ENCODE measurements at places on chromosomes 7 and 10.

DNA sequence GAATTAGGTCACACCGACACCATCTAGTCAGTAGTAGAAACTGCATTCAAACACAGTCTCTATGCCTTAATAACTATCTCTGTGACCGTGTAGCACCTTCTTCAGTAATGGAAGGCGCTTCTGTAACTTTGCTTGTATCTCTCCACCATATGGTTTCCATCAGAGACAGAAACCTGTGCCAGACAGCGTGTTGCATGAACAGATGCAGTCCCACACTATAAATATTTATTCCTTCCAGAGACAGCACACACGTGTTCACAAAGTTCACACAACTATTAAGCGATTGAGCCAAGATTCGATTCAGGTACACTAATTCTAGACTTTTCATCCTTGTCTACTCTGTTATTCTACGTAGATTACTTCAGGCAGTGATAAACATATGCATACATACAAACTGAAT, 873.9 kb upstream of the MBL2 start:
- no peak for DNase-seq

DNA sequence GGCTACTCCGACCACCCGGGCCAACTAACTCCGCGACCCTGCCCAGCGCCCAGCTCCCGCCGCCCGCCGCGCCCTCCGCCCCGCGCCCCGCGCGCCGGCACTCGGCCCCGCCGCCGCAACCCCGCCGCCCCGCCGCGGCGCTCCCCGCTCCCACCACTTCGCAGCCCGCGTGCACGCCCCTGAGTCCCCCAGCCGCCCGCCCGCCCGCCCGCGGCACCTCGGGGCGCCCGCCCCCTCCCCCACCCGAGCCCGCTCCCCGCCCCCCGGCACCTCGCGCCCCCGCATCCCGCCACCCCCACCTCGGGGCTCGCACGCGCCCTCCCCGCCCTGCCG, 598 bp downstream of the JAZF1 start:
- no peak for DNase-seq

- no peak for DNase-seq
Observed at GRCh38 chr10:60338786-60339185, 50.9 kb downstream of the ANK3 start.

DNA sequence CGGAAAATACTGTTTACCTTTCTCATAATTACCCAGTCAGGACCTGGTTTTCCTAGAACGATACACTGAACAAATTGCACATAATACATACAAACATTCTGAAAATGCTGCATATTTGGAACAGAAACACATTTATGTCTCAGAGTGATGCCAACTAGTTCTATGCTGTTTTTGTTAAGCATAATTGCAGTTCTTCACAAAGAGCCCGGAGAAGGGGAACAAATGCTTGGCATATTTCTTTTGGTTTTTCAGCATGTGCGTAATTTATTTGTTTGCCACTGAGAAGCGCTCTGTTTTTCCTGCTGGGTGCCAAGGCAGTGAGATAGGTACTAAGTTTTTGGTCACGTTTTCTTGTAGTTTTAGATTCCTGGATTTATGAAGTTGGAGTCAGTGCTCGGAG, 181.0 kb upstream of the MDFIC start:
- no peak for DNase-seq

DNA sequence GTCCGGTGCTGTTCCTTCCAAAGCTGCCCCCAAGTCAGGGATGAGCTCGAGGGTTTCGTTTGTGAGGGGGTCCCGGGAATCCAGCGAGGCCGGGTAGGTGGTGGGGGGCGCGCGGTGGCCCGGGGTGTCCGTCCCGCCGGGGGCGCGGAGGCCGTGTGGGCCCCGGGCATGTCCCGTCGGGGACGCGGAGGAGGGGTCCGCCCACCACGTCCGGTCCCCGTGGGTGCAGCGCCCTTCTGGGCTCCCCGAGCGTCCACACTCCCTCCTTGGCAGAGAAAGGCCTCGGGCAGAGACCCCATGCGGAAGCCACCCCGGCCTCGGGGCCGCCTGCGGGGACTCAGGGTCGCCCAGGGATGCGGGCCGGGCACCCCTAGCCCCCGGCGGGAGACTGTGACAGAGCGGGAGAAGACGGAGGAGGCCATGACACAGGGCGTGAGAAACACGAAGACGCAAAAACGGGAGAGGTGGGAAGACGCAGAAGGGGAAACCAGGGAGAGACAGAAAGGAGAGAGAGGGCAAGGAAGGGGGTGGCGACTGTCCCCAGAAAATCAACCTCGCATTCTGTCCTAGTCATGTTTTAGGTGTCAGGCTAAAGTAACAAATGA, 640 bp upstream of the ZNF425 start:
- no peak for DNase-seq

GRCh38 chr10:8369666-8370065, 315.2 kb downstream of the GATA3 start:
- no peak for DNase-seq

- no peak for DNase-seq
Observed at GRCh38 chr10:103793920-103794883, 61.2 kb downstream of the SH3PXD2A start.

GRCh38 chr7:106419455-106420182, 134.8 kb upstream of the NAMPT start:
- no peak for DNase-seq

DNA sequence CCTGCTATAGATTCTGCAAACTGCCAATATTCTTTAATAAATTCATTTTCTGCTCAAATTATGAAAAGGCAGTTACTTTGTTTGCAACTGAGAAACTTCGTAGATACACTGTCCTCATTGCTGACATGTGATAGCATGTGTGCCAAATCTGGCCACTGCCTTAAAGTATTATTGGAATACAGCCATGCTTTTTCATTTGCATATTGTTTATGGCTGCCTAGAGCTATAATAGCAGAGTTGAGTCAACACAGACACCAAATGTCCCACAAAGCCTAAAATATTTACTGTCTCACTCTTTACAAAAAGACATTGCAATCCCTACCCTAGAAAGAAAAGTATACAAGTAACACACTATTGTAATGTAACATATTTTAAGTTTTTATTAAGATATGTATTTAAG, 647.4 kb downstream of the XPNPEP1 start:
- no peak for DNase-seq

GRCh38 chr10:110901954-110902819, 16.8 kb downstream of the BBIP1 start:
- DNase-seq = no peak

DNA sequence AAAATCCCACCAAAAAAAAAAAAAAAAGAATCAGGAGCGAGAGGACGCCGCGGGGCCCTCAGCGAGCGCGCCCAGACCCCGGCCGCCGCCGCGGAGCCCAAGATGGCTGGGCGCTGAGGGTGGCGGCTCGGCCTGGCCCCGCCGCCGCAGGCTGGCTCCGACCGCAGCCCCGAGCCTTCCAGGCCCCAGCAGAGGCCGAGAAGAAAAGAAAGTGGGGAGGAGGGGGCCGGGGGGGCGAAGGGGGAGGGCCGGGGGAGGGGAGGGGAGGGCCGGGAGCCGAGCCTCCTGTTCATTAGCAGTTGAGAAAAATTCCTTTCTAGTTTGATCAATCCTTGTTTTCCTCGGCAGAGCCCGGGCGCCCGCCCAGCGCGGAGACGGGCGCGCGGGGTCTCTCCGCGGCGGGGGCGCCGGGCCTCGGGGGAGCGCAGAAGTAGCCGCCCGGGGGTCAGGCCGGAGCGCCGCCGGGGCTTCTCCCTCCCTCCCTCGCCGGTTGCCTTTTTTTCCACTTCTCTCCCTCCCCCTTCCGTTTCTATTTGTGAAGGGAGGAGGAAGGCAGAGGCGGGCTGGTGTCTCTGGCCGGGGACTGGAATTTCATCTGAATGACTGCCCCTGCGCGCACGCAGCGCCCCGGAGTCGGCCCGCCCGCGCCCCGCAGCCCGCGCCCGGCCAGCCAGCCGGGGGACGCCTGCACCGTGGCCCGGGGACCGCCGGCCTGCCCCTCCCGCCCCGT, 778 bp upstream of the TRIM8 start:
- DNase-seq = peak; percentile 67

DNA sequence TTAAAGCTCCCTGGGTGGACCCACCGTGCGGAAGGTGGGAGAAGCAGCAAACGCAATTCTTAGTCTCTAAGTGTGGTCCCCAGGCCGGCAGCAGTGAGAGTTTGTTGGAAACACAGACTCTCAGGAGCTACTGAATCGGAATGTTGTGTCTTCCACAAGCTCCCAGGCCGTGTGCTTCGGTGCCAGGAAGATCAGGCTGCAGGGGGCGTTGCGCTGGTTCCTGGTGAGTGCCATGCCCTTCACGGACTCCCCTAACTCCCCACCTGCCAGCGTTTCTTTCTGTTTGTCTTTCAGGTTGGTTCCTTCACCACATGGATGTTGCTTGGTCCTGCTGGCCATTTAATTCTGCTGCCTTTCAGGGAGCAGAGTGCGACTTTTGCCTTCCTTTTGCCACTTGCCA, 91.2 kb upstream of the PITRM1 start:
- DNase-seq = no peak

DNA sequence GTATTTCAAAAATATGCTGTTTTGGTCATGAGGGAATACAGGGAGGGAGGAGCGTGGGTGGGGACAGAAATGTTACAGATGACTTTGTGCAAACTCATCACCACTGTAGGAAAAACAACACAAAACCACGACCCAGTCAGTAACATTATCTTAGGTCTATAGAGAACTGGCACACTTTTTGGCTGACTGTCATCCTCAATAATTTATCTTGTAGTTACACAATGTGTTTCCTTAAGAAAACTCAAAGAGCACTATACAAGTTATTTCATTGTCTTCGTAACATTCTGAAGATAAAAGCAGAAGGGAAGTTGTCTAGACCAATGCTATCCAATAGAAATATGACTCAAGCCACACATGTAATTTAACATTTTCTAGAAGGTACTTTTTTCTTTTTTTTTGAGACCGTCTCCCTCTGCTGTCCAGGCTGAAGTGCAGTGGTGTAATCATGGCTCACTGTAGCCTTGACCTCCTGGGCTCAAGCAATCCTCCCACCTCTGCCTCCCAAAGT, 16.9 kb upstream of the CDK14 start:
- no peak for DNase-seq

DNA sequence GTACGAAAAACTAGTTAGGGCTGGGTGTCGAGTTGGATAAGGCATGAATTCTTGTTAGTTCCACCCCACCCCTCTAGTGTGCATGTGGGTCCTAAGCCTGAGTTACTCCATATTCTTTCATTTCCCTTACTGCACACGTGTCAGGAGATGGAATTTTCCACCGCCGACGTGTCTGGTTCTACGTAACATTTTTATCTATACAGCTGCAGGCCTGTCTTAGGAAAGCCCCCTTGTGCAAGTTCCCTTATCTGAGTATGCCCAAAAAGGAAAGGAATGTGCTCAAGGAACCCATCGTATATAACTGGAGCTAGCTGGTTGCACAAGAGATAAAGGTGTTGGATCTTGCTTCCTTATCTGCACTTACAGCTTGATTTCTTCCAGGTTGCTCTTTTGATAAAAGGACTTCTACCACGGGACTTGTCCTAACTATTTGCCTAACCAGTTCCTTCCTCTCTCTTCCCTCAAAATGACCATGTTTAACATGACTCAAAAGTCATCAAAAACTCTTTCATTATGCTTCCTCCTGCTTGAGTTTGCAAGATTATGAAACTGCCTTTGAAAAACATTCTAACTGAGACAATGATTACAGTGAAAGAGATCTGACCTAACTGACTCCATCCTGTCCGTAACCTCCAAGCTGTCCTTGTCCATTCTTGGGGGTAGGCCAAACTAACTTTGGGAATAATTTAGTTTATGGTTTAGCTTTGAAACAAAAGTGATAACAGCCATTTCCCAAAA, 181.4 kb downstream of the AKR1D1 start:
- DNase-seq = no peak

- no peak for DNase-seq
Observed at GRCh38 chr10:114683593-114683992, 25.5 kb upstream of the ABLIM1 start.

GRCh38 chr7:66804001-66804400, 63.5 kb downstream of the RABGEF1 start:
- DNase-seq = no peak

- no peak for DNase-seq
Observed at GRCh38 chr10:106504536-106504935, 660.0 kb downstream of the SORCS1 start.

DNA sequence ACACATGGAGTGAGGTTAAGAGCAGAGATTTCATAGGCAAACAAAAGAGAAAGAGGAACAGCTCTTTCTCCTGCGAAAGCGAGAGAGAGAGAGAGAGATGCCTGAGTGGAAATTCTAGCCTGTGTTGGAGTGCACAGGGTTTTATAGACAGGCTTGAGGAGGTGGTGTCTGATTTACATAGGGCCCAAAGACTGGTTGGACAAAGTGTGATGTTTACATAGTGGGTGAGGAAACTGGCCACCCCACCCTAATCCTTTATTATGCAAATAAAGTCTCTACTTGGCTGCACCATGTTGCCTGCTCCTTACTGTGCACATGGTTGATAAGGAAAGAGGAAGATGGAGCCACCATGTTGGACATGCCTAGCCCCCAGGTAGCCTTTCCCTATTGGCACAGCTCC, 967.8 kb upstream of the SORCS1 start:
- no peak for DNase-seq

- DNase-seq = no peak
Observed at GRCh38 chr7:2540133-2540532, 15.2 kb downstream of the BRAT1 start.

- no peak for DNase-seq
Observed at GRCh38 chr10:60646966-60647796, 131.1 kb upstream of the CDK1 start.

DNA sequence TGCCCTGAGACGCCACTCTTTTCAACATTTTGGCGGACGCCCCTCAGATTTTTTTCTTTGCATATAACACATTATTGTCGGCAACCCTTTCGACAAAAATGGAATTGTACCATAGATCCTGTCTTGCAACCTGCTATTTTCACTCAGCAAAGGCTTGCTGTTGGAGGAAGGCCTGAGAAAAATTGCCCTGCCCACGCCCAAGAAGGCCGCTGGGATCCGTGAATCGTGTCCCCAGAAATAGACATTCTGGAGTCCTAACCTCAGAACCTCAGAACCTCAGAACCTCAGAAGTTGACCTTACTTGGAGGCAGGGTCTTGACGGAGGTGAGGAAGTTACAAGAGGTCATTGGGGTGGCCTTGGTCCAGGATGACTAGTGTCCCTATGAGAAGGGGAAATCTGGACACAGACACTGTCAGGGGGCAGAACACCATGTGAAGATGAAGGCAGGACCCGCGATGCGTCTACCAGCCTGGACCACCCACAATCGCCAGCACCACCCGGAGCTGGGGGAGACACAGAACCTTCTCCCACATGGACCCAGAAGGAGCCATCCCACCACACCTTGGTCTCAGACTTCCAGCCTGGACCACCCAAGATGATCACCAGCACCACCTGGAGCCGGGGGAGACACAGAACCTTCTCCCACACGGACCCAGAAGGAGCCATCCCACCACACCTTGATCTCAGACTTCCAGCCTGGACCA, 19.1 kb upstream of the DNAAF5 start:
- DNase-seq = no peak

DNA sequence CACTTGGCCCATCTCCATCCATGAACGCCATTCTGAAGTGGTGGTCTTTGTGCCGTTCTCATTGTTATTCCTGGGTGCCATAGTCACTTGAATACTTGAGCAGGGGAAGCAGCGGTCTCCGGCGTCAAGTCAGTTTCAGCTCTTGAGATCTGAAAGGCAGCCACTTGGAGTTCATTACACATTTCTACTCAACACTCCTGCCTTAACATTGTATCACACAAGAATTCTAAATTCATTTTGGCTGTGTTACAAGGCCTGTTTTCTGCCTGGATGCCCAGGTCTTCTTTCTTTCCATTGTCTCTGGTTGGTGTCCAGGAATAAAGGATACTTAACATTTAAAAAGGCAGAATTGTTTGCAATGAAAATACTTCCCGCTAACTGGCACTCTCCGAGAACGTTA, 69.0 kb upstream of the RAB11FIP2 start:
- no peak for DNase-seq
